ENCODE measurements at places on chromosomes 11 and 22. TPM values are rescaled to one million over a fixed set of nuclear protein-coding genes. Genes with fewer than 3 reads are reported as not detected.

- DNase-seq = no peak
Observed at GRCh38 chr22:22464541-22465054, 43.9 kb downstream of the ZNF280B start.

DNA sequence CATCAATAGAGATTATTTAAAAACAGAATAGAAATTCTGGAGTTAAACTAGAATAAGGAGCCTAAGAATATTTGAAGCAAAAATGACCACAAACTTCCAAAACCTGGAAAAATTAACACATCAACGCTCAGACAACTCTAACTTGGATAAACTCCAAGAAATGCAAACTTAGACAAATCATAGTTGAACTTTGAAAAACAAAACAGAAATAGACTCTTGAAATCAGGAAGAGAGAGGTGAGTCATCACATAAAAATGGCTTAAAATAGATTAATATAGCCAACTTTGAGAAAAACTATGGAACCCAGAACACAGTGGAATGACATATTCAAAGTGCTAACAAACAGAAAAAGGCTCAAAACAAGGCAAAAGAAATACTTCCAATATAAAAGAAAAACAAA lies 974.2 kb downstream of the JRKL start:
- no peak for DNase-seq

- no peak for DNase-seq
Observed at GRCh38 chr11:23932485-23932898, 564.4 kb upstream of the LUZP2 start.

DNA sequence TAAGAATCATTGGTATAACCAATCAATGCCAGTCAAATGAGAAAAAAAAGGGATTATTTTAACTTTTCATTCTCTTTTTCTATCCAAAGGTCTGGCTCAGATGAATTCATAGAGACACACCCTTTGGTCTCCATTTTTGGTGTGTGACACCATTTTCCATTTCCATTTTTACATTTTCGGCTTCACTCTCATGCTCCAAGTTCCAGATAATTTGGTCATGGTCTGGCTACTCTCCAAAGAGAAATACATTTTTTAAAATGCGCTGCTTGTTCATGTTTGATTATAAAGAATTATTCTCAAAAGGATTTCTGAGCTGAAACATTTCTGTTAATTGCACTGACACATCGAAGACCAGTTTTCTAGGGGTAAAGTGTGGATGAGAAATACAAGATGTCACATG lies 51.6 kb upstream of the FIBIN start:
- no peak for DNase-seq

DNA sequence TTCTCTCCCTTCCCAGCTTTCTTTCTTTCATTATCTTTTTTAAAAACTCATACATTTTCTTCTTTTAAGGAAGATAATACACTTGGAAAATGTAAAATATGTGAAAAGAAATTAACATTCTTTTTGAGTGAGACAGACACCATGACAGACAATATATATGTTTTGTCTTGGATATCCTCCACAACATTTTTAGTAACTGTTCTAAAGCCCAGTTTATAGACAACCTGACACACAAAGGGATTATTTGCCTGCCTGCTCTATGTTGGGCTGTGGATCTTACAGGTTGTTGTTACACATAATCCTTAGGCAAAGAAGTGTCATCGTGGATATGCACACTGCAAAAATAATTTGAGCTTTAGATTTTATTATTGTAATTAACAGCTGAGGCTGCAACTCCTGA lies 301.4 kb upstream of the PDGFD start:
- no peak for DNase-seq

DNA sequence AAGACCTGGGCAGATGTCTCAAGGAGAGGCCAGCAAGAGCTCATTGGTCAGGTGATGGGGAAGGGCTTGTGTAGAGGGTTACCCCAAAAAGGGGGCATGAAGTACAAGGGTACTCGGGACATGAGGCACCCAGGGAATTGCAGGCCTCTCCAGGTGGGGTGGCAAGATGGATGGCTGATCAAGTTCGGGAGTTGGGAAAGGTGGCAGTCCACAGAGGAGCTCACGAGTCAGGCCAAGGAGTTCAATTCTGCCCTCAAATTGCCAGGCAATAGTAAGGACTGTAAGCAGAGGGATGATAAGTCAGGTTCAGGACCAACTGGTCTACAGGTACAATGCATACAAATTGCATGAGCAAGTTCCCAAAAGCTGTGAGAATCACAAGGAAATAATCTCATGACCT lies 42.3 kb upstream of the SLC25A1 start:
- DNase-seq = no peak

ALX4 gene
- 0.05 TPM for total RNA-seq

GPHA2 gene
- not detected for total RNA-seq

Data from neural crest cell (in vitro differentiated cells).